Spleen (tissue), 13 donors: ENCODE measurements at places on chromosomes 16 and 17. TPM values are rescaled to one million over a fixed set of nuclear protein-coding genes. Genes with fewer than 3 reads are reported as not detected.

The RNF222 gene
- not detected for total RNA-seq

The SYNGR2 gene
- total RNA-seq: 144 TPM

- no peak overlapping the region for H3K4me3 ChIP-seq
- no peaks in the 10 kb centered on the region for H3K27me3 ChIP-seq
- no peak overlapping the region for H3K27ac ChIP-seq
- DNase-seq: peak; percentile 73
- H3K36me3 ChIP-seq: peaks cover 60% of the 10 kb centered on the region
These were observed 7.0 kb downstream of the ZNF213 start for GRCh38 chr16:3141781-3142311.

GRCh38 chr17:882827-883585, 96.6 kb downstream of the NXN start:
- H3K4me1 ChIP-seq: peaks cover 11% of the 10 kb centered on the region
- H3K36me3 ChIP-seq: no peaks in the 10 kb centered on the region
- peak overlapping the region; percentile 70 for H3K27ac ChIP-seq
- H3K27me3 ChIP-seq: no peaks in the 10 kb centered on the region
- no peak for DNase-seq
- no peak overlapping the region for H3K4me3 ChIP-seq

GRCh38 chr16:63998-64913, 8.2 kb downstream of the RHBDF1 start:
- peaks cover 38% of the 10 kb centered on the region for H3K4me1 ChIP-seq
- no peaks in the 10 kb centered on the region for H3K27me3 ChIP-seq
- no peak overlapping the region for H3K4me3 ChIP-seq
- H3K27ac ChIP-seq: no peak overlapping the region
- peak; percentile 69 for DNase-seq
- peaks cover 7% of the 10 kb centered on the region for H3K36me3 ChIP-seq

GRCh38 chr16:87003414-87003755, 313.8 kb downstream of the C16orf95 start:
- no peaks in the 10 kb centered on the region for H3K36me3 ChIP-seq
- no peaks in the 10 kb centered on the region for H3K4me1 ChIP-seq
- no peak overlapping the region for H3K4me3 ChIP-seq
- no peaks in the 10 kb centered on the region for H3K27me3 ChIP-seq
- H3K27ac ChIP-seq: no peak overlapping the region
- DNase-seq: no peak

DNA sequence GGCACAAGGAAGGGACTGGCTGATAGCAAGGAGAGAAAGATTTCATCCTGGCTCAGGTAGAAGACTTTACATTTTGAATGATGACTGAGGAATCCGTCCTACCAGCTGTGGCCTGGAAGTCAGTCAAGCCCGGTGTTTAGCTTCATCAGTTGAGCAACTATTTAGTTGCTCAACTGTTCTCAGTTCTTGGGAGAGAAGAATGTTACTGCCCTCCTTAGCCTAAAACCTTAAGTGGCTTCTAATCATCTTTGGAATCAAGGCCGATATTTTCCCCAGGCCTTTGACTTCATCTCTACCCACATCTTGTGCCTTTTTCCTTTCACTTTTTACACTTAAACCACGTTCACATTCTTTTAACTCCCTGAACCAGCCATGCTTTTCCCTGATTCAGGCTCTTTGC, 17.3 kb upstream of the RBL2 start:
- no peaks in the 10 kb centered on the region for H3K36me3 ChIP-seq
- no peak overlapping the region for H3K27ac ChIP-seq
- no peaks in the 10 kb centered on the region for H3K27me3 ChIP-seq
- DNase-seq: no peak
- H3K4me3 ChIP-seq: no peak overlapping the region
- H3K4me1 ChIP-seq: no peaks in the 10 kb centered on the region

- H3K36me3 ChIP-seq: peaks cover 15% of the 10 kb centered on the region
- H3K4me3 ChIP-seq: peak overlapping the region; percentile 97
- H3K4me1 ChIP-seq: peaks cover 30% of the 10 kb centered on the region
- no peaks in the 10 kb centered on the region for H3K27me3 ChIP-seq
- peak; percentile 90 for DNase-seq
These were observed 785 bp downstream of the UBALD1 start for GRCh38 chr16:4613636-4614570.
